ENCODE measurements at places on chromosomes 4 and X.

DNA sequence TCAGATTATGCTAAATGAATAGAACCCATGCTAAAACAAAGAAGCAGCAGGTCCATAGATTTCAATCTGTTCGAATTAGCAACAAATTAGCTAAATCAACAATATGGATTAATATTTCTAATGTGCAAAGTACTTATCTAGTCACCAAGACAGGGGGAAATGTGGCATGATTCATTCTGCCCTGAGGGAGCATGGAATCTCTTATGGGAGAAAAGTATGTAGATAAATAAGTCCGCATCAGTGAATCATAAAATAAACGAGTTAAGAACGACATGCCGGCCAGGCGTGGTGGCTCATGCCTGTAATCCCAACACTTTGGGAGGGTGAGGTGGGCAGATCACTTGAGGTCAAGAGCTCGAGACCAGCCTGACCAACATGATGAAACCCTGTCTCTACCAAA is 102.1 kb downstream of the ANOS1 start:
- DNase-seq: no peak

DNA sequence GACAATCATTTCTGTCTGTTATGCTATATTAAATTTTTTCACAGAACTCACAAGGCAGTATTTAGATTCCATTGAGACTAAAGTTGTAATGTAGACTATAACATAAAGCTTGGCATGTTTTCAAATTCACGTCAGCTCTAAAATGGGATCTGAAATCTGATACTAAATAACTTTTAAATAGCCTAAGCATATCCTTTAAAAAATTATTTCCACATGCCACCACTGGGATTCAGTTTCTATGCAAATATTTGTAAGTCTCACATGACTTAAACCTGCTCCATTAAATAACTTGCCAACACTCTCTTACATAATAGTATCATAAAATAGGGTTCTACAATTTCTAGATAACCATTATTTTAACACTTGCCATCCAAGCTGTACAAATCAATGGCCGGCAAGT is 32.4 kb downstream of the KLHL8 start:
- no peak for DNase-seq

DNA sequence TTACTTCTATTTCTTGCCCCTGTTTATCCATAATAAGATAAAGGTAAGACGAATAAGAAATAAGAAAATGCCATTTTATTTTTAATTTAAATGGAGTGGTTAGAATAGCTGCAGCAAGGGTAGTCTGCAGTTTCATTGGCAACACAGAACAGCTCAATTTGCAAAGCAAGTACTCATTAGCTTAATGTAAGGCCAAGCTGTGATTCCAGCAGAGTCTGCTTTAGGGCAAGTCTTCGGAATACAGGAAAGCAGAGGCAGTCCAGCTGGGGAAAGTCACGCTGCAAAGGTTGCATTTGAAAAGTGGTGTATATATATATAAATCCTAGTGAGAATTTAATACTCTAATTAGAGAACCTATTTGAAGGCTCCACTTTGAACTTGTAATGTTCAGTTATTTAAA is 59.0 kb downstream of the ANXA10 start:
- DNase-seq: no peak

GRCh38 chrX:13732246-13733067 is 2.0 kb downstream of the TRAPPC2 start:
- no peak for DNase-seq

GRCh38 chr4:97103252-97103651 is 1040.0 kb downstream of the STPG2 start:
- DNase-seq: no peak

- no peak for DNase-seq
These were observed 7.9 kb upstream of the FGF13 start for GRCh38 chrX:138719396-138719795.

DNA sequence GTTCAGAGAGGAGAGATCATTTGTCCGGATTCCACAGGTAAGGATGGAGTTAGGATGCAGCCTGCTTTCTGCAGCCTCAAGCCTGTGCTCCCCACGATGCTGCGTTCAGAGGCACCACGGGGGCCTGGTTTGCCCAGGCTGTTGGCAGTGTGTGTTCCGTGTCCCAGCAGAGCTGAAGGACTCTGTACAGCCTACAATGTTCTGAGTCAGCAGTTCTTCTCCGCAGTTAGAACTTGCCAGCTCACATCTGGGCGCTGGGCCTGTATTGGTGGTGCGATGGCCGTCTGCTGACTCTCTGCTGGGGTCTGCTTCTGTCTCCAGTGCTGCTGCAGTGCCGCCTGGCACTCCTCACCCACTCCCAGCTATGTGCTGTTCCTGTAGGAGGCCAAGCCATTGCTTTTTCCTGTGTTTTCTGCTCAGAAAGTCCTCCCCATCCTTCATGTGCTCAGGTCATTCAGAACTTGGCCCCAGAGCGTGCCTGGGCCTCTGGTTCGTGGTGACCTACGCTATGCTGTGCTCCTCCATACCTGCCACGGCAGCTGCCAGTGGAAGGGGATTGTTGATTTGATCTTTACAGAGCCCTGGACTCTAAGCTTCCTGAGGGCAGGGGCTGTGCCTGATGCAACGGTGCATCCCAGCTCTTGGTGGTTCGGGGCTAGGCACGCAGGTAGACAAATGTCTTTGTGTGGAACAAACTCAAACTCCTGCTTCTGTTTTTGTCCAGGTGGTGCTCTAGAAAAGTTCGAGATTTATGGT is 42.6 kb upstream of the TADA2B start:
- no peak for DNase-seq

DNA sequence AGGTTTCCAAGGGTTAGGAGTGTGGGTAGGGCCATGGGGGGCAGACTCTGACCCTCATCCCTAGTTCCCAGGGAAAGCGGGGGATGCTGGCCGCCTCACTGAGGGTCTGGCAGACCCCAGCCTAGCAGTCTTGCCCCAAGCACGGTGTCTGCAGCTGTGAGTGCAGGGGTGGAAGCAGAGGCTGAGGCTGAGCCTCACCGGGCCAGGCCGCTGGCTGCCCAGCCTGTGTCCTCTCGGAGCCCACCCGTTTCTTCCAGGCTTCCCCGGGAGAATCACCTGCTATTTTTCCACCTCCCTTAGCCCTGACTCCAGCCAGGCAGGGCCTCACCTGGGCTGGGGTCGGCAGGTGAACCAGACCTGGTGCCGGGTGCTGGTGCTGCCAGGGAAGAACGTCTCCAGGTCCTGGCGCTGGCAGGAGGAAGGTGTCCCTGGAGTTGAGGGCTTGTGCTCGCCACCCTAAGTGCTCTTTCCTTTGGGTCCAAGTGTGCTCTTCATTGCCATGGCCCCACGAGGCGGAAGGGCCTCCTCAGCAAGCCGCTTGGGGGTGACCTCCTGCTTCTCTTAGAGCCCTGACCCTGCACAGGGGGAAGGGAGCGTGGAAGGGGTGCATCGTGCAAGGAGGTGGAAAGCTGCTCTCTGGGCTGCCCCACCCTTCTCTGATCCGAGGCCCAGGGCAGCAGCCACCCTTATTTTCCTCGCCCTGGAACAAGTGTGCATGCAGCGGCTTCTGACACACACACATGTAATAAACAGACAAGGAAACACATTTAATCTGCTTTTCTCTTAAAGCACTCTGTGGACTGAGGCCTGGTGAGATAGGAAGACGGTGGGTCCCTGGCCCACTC is 112.7 kb downstream of the FAM53A start:
- no peak for DNase-seq

DNA sequence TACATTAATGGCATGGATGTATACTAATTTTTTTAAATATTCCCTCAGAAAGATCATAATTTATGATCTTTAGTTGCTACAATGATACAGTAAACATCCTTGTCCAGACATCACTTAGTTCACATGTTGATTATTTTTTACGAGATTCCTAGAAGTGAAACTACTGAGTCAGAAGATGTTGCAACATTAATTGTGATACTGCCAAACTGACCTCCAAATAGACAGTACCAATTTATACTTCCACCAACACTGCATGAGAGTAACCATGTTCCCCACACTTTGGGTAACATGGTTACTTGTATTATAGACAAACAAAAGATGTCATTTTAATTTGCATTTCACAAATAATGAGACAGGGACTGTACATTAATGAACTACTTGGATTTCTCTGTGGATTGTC is 19.6 kb downstream of the RCHY1 start:
- no peak for DNase-seq

DNA sequence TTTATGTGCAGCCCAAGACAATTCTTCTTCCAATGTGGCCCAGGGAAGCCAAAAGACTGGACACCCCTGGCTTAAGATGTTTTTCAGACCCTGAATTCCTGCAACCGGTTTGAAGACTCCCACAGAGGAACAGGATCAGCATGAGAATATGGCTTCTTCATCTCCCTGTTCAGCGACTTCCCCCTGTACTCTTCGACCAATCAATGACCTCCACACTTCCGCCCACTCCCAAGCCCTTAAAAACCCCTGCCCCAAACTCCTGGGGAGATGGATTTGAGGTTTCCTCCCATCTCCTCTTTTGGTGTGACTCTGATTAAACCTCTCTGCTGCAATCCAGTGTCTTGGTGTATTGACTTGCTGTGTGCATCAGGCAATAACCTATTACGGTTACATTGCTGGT is 344.4 kb downstream of the NR3C2 start:
- no peak for DNase-seq

DNA sequence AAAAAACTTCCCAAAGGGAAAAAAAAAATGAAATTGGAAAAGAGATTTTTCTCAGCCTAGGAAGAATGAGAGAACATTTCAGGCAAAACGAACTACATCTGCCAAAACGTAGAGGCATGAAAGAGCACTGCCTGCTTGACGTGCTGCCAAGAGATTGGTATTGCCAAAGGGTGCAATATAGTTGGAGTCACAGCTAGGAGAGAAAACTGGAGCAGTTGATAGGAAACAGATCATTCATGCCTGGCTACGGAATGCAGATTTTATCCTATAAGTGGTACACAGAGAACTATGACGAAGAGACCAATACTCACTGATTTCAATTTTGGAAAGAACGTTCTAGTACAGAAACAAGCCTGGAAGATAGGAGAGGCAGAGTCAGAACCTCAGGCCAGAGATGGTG is 68.4 kb upstream of the IQCM start:
- DNase-seq: no peak

DNA sequence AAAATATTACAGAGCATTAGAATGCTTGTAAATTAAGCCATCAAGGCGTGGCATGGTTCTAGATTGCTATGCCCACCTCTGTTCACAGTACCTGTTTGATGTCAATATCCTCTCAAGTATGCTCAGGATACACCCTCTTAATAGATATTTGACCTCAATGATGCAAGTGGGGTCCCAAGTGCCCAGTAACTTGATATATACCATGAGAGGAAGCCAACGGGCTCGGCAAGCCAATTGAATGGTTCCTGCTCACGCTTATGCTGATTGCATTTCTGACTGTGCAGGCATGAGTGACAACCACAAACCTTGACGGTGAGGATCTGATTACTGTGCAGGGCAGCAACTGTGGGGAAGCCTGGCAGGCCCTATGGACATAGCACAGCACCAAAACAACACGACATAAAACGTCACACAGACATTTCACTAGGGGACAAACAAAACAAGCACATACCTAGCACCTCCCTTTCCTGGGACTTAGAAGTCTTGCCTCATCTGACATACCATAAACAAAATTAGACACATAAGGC is 179.1 kb upstream of the ETNPPL start:
- DNase-seq: no peak

GRCh38 chrX:103356130-103356798 is at the start of gene TCEAL9:
TSS of gene TCEAL9 (plus strand) at chrX:103356506. CDS start at chrX:103357685, 1,179 bp downstream.
- no peak for DNase-seq

DNA sequence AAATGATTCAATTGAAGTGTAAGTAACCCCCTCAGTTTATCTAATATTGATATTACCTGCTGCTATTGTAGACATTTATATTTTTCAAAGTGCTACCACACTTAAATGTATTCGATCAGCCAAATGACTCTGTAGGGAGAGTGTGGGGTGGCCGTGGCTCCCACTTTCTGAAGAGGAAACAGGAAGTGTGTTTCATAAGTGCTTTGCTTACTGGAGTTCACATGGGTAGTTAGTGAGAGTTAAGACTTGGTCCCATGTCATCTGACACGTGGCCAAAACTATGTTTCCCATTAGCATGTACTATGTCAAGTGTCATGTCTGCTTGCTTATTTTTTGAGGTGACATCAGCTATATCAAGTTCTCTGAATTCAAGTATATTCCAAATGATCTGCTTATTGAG is 308.1 kb upstream of the GATB start:
- no peak for DNase-seq

DNA sequence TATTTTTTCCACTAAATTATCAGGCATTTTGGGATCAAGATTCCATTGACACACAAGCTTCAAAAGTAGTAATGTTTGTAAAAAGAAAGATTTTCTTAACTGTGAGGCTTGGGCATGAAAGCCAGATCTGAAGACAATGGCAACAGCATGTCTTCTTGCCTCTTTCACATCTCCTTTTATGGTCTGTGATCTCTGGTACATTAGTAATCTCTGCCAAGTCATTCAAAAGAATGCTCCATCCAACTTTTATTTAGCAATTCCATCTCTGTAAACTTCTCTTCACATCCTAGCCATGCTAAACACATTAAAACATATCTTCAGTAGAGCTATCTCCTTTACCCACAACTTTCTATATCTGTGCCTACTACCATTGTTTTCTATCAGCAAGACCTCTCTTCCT is 465.4 kb downstream of the FAT4 start:
- DNase-seq: no peak
